Left hindlimb (tissue), 1 donor: ENCODE measurements at places on chromosomes 5 and 9.

GRCh38 chr9:115481769-115482168 is 363.8 kb upstream of the TNC start:
- no peak for DNase-seq

DNA sequence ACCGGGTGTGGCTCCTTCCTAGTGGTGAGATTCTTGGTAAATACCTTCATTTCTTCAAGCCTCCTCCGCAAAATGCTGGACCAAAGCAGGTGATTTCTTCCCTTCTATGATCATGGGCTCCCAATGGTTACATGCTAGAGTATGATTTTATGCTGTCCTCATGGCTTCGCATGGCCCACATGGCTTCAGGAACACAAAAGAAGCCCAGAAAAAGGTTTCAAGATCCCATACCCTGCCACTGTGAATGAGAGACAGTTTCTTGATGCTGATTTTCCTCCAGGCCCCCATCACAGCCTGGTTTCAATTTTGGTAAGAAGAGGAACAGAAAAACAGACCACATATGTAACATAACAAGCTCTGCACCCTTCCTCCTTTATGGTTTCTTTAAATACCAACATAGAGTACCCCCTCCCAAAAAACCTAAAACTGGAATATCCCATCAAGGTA is 2.4 kb upstream of the RXFP3 start:
- no peak for DNase-seq

DNA sequence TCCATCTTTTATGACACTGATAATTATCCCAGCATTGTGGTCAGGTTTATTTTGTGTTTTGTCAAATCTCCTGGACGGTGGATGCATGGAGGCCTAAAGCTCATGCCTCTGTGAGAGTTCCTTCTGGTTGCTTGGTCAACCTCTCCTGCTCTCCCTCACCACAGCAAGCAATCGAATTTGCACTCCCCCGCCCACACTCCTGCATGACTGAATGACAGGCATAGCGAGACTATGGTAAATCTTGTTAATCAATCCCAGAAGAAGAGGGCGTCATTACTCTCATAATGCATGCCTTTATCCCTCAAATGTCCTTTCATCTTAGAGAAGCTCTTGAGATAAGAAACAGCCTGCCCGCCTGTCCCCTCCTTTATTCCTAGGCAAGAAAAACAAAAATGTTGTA is 1215.0 kb upstream of the CDH9 start:
- DNase-seq = no peak

DNA sequence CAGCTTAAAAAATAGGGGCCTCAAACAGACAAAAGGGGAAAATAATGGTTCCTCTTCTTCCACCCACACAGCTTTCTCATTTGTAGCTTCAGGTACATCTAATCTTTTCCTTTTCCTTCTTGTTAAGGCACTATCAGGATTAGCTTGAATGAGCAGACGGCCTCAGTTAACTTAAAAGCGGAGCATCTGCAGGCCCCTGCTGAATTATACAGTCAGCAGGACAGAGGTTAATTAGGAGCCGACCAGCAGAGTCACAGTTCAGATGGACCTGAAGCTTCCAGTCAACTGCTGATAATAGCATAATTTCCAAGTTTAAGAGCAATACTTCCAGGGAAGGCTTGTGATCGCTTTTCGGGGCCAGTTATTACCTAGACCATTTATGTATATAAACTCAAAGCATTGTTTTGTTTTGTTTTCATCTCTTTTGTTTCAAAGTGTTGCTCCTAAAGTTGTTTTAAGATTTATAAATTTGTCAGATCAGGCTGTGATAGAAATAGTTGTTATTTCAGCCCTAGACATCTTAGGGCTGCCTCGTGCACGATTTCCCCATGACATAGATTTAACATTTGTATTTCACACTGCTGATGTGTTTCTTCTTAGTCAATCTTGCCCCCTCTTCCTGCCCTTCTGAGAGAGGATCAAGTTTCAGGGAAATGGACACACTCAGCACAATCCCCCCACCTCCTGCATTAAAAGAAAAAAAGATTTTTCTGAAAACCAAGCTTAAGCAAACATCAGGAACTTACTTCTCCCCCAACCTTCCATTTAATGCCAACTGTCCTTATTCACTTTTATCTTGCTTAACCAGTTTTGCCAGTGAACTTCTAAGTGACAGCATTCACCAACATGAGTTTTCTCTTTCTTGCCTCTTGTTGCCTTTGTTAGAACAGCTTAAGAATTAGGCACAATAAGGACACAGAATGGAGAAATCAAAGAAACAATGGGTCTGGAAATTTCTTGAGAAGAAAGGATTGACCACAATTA is 449.8 kb downstream of the ARHGEF28 start:
- no peak for DNase-seq

- no peak for DNase-seq
Measured at GRCh38 chr9:2032234-2032633, 17.1 kb downstream of the SMARCA2 start.

- DNase-seq = no peak
Measured at GRCh38 chr9:111020594-111020993, 17.7 kb downstream of the LPAR1 start.

DNA sequence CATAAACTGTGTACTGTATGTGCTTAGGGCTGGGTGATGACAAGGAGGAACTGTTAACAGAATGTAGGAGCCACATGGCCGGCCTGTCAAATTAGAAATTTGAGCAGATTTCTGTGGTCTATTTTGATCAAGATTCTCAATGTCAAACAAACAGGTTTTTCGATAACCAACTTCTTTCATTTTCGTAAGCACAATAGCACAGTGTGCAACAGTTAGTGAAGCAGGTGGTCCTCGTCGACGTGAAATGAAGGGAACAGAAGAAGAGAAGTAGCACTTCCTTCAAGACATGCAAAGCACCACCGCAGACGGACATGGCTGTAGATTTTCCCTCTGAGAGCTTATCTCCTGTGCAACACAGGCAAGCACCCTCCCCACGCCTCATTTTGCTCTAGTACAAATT is 252.1 kb downstream of the CRB2 start:
- DNase-seq = no peak

- no peak for DNase-seq
Measured at GRCh38 chr5:97000391-97000790, 64.5 kb downstream of the LNPEP start.

GRCh38 chr9:74645007-74645639 is 148.0 kb downstream of the RORB start:
- DNase-seq = no peak

GRCh38 chr5:178111925-178112324 is 1.4 kb upstream of the N4BP3 start:
- no peak for DNase-seq

GRCh38 chr5:62263401-62263800 is 42.6 kb upstream of the KIF2A start:
- DNase-seq = no peak

DNA sequence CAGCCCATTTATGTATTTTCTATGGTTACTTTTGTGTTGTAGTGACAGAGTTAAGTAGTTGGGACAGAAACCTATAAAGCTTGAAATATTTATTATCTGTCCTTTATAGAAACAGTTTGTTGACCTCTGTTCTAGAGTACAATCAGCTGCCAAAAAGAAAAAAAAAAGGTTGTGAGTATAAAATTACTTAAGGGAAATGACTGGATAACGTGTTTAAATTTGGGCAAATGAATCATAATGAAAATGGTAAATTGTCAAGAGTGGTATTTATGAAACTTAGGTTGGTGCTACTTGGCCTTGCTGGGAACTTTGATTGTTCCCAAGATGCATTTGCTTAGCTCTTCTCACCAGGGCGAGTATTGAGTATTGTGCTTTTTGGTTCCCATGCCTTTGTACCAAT is 70.2 kb upstream of the IL6ST start:
- no peak for DNase-seq

DNA sequence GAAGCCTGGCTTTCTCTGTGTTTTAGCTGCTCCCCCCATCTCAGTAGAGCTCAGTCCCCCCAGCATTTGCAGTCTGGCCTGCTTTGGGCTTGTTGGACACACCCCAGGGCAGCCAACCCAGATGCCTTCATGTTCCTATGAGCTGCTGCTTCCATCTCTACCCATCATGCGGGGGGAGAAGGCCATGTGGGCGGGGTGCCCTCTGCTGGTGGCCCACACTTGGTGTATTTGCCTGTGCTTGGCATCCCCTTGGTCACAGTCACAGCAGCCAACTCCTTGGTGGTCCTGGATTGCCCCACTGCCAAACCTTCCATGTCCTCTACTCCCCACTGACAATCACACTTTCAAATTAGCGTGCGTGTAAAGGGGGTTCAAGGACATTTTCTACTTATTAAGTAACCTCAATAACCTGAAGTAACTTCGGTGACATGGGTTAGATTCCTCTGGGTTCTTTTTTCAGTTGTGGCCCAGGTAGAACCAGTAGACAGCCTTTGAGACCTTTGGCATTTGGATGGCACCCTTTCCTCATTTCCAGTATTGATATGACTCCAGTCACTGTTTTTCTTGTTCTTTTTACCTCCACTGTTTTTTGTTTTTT is 42.8 kb downstream of the SNX30 start:
- no peak for DNase-seq

DNA sequence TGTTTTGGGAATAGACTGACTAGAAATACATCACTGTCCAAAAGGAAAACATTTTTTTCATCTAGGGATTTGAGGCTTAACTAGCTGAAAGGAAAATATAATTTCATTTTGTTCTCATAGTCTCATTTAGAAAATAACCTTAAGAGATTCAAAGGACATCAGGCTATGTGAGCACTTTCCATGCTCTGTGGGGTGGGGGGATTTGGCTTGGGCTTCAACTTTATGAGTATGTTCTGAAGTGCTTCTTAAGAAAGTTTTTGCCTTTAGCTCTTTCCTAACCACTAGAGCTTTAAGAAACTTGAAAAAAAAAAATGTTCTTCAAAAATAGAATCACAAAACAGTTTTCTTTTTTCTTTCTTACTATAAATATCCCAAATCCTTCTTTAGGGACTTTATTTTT is 17.6 kb downstream of the CDH6 start:
- DNase-seq = no peak

DNA sequence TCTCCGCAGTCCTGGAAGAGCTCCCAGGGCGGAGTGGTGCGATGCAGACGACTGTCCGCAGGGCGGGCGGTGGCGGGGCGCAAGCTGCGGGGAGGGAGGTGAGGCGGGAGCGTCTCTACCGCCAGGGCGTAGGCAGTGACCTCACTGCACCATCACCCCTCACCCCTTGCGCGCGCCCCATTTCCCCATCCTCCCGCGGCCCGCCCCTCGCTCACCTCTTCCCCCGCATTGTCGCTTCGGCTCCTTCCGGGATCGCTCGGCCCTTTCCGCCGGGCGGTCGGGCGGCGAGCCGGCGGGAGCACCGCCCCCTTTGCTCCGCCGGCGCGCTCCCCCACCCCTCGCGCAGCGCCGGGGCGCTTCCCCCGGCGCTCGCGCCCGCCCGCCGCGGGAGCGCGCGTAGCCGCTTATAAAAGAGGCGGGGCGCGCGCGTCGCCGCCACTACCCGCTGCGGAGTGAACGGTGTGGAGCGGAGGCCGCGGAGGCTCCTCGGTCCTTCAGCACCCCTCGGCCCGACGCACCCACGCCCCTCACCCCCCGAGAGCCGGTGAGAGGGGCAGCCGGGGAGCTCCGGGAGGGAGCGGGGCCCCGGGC is at the start of gene SPTAN1:
Gene SPTAN1, plus strand, starts transcription at position 435 of the 591 bp plus-strand sequence. CDS start 14,154 bp downstream, outside the sequence.
- peak; percentile 94 for DNase-seq

DNA sequence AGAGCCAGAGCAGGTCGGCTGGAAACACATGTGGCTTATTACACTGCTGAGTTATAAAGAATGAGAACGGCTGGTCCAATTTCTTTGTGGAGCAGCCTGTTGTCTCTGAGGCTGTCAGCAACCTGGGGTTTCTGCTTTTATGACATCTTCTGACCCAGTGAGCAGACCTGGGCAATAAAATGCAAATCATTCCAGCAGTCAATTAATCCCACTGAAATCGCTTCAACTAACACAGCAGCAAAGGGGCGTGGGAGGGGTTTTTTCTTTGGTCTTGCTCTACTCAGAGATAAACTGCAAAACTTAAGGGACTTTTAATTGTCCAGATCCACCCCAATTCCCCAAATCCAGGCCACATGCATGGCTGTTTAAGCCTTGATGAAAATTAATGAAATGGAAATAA is 215.7 kb downstream of the SLIT3 start:
- no peak for DNase-seq

- DNase-seq = no peak
Measured at GRCh38 chr9:14211564-14211963, 102.4 kb downstream of the NFIB start.

DNA sequence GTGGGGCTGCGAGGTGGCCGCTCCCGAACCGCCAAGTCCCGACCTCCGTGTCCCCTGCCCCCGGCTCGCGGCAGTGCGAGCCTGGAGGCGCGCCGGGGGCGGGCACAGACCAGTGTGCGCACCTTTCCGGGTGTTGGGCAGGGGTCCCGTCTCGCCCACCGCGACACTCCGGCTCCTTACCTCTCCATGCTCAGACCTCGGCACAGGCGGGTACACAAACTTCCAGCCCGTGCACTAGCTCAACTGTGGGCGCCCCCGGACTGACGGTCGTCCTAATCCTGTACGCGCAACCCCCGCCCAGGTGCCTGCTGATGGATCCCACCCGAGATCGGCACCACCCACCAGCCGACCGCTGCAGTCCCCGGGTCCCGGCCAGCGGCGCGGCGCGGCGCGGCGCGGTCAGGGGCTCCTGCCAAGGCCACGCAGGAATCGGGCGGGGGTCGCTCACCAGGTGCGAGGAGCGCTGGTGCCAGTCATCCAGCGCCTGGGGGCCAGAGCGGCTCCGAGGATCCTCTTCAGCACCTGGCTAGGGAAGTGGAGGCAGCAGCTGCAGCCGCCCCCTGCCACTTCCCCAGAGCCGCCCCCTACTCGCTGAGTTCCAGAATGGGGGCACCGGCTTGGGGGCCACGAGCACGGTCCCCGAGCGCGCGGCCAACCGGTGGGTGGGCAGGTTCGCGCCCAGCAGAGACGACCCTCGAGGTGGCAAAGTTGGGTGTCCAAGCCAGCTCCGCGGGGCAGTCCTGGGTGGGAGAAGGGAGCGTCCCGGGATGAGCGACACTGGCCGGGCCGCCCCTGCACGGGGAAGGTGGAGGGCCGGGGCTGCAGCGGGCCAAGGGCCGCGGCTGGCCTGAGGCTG is 511 bp downstream of the SEMA5A start:
- DNase-seq = peak; percentile 52

- peak; percentile 92 for DNase-seq
Measured at GRCh38 chr9:130172161-130172857, at the start of gene NCS1. Gene NCS1, plus strand, starts transcription at chr9:130172404. Its CDS starts 260 bp downstream, at chr9:130172664.

DNA sequence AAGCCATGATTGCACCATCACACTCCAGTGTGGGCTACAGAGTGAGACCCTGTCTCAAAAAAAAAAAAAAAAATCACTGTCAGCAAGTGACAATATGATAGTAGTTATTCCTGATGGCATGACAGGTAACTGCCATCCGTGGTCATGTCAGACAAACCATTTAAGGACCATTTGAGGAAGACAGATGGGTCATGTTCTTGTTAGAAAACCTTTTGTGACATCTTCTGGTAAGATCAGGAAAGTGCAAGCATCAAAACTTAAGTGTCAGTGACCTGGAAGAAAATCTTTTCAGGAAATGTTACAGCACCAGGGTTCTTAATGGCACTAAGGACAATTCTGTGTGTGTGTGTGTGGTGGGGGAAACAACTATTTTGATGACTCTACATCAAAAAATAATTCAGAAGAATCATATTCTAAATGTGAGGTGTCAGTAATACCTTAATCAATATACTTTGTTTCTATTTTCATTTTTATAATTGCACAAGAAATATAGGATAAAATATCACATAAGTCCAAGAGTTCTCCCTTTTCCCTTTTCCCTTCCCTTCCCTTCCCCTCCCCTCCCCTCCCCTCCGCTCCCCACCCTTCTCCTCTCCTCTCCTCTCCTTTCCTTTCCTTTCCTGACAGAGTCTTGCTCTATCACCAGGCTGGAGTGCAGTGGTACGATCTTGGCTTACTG is 17.8 kb downstream of the SLC38A9 start:
- no peak for DNase-seq

- no peak for DNase-seq
Measured at GRCh38 chr9:31027678-31028077, 1356.8 kb upstream of the ACO1 start.
